Kasumi-1 (cell line): ENCODE measurements at places on chromosomes 5 and 9.
A peak's percentile ranks its signal among the peaks of the same experiment; 100 is the strongest.

GRCh38 chr9:111298731-111299598, 31.1 kb downstream of the OR2K2 start:
- DNase-seq, result peak; percentile 86

DNA sequence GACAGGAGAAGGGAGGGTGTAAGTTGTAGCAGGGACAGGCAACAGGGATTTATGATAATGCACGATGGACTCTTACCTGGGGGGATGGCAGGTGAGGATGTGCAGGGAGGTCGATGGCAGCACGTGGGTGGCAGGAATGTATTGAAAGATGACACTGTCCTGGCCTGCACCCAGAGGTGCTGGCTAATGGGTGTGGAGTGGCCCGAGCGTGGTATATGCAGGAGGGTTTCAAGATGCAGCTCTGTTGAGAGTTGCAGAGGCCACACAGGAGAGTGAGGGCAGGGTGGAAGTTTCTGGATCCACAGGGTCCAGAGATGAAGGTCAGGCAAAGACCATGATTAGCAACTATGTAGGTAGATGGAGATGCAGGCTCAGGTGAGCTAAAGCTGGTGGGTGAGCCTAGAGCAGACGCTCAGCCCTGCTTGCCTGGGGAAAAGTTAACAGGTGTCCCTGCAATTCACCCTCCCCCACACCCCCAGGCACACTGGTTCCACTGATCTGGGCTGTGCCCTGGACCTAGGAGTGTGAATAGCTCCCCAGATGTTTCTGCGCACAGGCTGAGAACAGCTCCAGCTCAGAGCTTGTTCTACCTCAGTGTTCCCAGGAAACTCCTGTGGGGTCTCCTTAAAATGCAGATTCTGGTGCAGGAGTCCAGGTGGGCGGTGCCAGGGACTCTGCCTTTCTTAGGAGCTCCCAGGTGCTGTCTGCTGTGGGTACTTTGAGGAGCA, 21.5 kb upstream of the S1PR3 start:
- no peak for DNase-seq

DNA sequence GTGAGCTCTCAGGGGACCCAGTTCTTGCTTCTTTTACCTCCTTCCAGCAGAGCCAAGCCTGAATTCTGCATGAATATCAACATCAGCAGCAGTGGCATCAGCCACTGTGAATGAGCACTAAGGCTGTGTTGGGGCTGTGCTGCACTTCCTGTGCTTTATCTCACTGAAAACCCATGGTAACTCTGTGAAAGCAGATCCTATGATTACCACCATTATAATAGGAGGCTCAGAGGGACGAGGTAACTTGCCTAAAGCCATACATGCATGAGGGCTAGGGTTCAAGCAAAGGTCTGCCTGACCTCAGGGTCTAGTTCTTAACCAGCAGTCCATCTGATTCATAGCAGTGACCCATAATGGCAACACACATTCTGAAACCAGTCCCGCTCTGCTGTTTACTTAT, 60.5 kb upstream of the RAPGEF1 start:
- DNase-seq, result no peak

- no peak for DNase-seq
These were observed 2.3 kb downstream of the DCANP1 start for GRCh38 chr5:135444881-135445280.

GRCh38 chr9:137267933-137268355, 9.6 kb upstream of the TOR4A start:
- no peak for DNase-seq

- no peak for DNase-seq
These were observed 144.8 kb downstream of the MACROH2A1 start for GRCh38 chr5:135254183-135254582.

DNA sequence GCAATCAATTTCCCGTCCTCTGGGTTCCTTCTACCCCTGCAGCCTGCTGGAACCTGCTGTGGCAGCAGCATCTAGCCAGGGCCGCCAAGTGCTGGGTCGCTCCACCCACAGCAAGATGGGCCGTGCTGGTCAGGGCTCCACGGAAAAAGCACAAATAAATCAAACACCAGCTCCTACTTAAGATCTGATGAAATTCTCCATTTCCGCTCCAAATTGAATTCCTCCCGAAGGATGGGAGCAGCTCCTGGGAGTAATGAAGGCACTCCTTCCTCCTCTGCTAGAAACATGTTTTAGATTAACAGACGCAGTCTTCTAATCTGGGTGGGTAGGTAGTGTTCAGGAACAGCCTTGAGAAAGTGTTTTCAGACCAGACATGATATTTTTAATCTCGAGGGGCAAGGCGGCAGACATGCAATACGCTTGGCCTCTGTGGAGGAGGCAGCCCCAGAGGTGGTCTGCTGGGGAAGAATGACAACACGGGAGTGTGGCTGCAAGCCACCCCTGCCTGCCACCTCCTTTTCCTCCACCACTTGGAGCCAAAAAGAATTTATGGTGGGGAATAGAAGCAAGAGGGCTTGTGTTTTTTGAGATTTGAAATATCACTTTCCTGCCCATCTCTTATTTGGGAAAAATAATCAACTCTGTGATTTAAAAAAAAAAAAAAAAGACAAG, 194.1 kb downstream of the AOPEP start:
- DNase-seq, result no peak

- DNase-seq, result no peak
These were observed 2.6 kb downstream of the TCF7 start for GRCh38 chr5:134116789-134117761.

DNA sequence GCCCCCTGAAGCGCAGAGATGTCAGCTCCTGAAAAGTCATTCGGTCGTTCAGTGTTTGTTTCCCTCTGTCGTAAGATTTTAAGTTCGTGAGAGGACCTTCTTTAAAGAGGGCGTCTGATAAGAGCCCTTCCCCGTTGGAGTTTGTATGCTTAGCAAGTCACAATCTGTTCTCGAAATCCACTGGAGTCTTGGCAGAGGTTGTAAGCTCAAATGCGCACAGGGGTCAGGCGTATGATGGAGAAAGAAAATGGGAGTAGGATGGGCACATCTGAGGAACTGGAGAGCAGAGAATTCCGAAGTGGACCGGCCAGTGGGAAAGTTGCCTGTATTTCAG, 710 bp downstream of the HSD17B4 start:
- DNase-seq, result peak; percentile 50

DNA sequence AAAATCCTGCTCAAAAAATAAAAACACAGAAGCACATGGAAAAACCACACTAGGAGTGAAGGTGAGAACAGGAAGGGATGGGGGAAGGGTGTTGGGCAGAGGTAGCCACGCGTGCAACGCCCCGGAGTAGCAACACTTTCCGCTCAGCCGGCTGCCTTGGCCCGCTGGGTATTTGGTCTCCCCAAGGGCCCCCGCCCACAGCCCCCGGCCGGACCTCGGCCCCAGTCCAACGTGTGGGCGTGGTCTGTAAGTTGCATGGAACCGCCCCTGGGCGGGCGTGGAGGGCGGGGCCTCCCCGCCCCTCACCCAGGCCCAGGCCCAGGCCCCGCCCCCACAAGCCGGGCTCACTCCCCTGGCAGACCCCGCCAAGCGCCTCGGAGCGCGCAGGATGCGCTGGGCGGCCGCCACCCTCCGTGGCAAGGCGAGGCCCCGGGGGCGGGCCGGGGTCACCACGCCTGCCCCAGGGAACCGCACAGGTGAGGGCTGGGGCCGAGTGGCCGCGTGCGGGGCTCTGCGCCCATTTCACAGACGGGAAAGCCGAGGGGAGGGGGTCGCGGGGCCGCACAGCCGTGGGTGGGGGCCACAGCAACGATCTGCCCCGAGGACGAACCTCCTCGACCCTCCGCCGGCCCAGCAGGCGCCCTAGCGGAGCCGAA, at the start of gene SUSD3:
TSS of gene SUSD3 (plus strand) at position 347 of the 656 bp plus-strand sequence. CDS start at position 389, 42 bp downstream.
- no peak for DNase-seq

GRCh38 chr5:159451197-159452052, 121.1 kb upstream of the IL12B start:
- DNase-seq, result no peak

DNA sequence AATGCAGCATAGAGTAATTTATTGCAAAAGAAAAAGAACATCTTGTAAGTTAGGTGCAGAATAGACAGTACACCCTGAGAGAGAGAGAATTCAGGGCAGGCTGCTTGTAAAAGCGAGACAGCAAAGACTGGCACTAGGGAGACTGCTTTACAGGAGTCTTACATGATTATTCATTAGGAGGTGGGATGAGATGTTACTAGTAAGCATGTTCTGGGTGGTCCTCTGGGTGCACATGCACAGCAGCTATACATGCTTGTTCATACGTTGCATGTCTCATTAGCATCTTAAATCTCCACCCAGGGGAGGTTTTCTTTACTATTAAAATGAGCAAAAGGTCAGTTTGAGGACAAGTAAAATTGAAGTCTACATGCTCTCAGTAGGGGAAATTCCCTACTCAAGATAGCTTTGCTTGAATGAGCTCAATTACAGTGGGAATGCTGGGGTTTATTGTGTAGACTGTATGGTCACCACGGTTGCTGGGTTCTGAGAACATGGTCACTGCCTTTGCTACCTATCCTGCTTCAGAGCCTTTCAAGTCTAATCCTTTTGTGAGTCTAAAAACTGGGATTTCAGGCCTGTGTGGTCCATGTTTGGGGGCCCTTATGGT, 60.6 kb downstream of the RGS7BP start:
- no peak for DNase-seq

DNA sequence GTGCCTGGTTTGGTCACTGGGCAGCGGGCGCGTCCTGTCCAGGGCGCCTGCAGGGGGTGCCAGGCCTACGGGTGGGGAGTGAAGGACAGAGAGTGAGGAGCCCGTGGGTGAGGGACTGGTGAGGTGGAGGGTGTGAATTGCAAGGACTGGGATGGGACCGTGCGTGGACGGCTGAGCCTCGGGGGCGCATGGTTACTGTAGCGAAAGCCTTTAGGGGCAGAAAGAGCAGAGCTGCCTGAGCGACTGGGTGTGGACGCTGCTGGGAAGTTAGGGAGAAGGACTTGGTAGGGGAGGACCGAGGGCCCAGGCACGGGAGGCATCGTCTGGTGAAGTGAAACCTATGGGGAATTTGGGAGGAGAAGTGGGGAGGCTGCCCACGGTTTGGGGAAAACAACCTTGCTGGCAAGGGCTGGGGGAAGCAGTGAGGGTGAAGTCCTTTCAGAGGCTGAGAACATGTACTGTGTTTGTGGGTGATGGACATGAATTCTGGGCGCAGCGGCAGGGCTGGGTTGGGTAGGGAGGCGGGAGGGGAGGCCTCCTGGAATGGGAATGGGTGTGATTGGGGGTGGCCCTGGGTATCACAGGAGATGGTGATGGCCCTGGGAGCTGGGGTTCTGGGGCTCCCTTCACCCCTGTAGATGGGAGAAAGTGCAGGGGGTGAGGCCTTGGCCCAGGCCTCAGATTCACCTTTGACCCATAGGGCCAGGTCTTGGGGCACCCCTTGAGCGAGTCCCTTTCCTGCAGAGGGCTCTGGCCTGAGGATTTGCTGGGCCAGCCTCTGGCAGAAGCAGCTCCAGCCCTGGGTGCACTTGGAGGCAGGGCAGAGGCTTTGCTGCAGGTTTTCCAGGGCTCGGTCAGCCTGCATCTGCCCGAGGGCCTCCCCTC, 1.7 kb upstream of the TOR4A start:
- no peak for DNase-seq

DNA sequence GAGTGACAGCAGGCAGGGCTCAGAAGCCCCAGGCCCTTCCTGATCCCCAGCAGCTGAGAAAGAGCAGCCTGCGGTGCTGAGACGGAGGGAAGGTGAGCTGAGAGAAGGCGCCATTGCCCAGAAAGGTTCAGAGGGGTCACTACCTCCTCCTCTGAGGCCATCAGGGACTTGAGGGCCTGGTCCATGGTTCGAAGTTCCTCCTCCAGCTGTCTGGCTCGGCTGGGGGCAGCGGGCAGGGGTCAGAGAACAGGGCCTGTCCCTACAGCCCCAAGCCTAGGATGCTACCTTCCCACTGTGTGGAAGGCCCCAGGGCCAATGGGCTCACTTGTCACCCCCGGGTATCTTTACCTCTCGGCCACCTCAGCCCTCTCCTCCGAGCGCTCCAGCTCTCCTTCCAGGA, 4.8 kb downstream of the TPM2 start:
- no peak for DNase-seq
